ENCODE measurements at places on chromosomes 11 and 22. TPM values are rescaled to one million over a fixed set of nuclear protein-coding genes. Genes with fewer than 3 reads are reported as not detected.

Gene TSKU
- 27.1 TPM for total RNA-seq

Gene SYT13
- 24.5 TPM for total RNA-seq

Gene LRRC74B
- 0.40 TPM for total RNA-seq

Gene DEPDC7
- 1.7 TPM for total RNA-seq

Gene APOA5
- total RNA-seq = not detected

DNA sequence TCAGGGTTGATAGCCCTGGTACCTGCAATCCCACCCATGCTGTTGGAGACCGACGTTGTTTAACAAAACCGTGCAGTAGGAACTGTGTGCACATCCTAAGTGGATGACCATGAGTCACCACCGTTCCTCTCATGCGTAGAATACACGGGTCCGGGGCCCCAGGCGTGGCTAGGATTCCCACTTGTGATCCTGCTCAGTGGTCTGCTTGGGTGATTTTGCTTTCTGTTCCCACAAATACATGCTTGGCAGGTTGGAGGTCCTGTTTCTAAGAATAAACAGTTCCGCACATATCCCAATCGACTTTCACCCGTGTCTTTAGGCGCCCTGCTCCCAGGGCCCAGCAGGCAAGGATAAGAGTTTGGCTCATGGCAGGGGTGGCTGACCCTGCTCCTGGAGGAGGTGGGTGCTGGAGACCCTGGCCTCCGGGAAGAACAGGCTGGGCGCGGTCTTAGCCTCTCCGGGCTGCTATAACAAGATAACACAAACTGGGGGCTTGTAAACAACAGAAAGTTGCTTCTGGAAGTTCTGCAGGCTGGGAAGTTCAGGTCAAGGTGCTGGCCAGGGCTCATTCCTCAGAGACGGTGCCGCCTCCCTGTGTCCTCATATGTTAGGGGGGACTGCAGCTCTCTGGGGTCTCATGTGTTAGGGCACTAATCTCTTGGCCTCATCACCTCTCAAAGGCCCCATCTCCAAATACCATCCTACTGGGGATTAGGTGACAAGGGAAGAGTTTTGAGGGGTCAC lies 1028.3 kb downstream of the BRD1 start:
- DNase-seq = no peak
- no peaks in the 10 kb centered on the region for H3K27me3 ChIP-seq
- peaks cover 2% of the 10 kb centered on the region for H3K4me1 ChIP-seq

DNA sequence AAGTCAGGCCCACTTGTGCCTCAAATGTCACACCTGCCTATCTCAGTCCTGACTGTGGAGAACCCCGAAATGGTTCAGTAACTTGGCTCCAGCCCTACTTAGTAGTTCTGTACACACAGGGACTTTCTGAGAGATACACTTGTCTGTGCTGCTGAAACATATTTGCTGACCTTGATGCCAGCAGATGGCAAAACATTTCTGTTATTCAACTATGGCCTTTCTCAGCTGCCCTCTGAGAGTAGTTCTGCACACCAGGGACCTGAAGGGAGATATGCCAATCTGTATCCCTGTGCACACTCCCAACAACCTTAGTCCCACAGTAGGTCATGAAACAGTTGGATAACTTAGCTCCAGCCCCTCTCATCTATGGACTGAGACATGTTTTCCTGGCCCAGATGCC lies 1651.5 kb downstream of the LRRC4C start:
- H3K4me3 ChIP-seq = no peak overlapping the region
- no peaks in the 10 kb centered on the region for H3K27me3 ChIP-seq
- peaks cover 5% of the 10 kb centered on the region for H3K36me3 ChIP-seq

GRCh38 chr11:36455658-36456111 lies 54.4 kb downstream of the TRAF6 start:
- no peak overlapping the region for H3K4me3 ChIP-seq
- H3K4me1 ChIP-seq = peaks cover 19% of the 10 kb centered on the region
- H3K36me3 ChIP-seq = no peaks in the 10 kb centered on the region
- DNase-seq = no peak
- peaks cover 8% of the 10 kb centered on the region for H3K27me3 ChIP-seq

GRCh38 chr11:13207665-13208594 lies 69.7 kb upstream of the BMAL1 start:
- peaks cover 12% of the 10 kb centered on the region for H3K4me1 ChIP-seq
- peaks cover 8% of the 10 kb centered on the region for H3K27me3 ChIP-seq
- peak overlapping the region; percentile 45 for H3K4me3 ChIP-seq

DNA sequence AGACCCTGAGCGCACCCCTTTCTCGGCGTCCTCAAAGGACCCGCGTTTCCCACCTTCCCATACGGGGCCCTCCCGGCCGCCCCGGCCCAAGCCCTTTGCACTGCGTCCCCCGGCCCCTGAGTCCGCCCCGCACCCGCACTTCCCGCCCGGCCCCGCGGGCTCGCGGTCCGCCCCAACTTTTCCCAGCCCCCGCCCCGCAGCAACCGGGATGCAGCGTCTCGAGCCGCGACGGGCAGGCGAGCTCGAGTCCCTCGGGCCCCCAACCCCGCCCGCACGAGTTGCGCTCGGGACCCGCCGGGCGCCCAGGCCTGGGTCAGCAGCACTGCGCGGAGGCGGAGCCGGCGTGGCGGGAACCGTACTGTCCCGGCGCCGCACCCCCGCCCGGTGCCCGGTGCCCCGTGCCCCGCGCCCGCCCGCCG lies 371 bp downstream of the SMCO4 start:
- peaks cover 9% of the 10 kb centered on the region for H3K4me1 ChIP-seq
- H3K36me3 ChIP-seq = no peaks in the 10 kb centered on the region
- H3K4me3 ChIP-seq = peak overlapping the region; percentile 83
- H3K27me3 ChIP-seq = peaks cover 16% of the 10 kb centered on the region

GRCh38 chr22:19525116-19525660 lies 978 bp upstream of the CLDN5 start:
- no peaks in the 10 kb centered on the region for H3K36me3 ChIP-seq
- H3K4me1 ChIP-seq = peaks cover 3% of the 10 kb centered on the region
- no peak overlapping the region for H3K27ac ChIP-seq
- no peak for DNase-seq

- peak overlapping the region; percentile 22 for H3K27ac ChIP-seq
- H3K4me1 ChIP-seq = peaks cover 2% of the 10 kb centered on the region
- no peak overlapping the region for H3K4me3 ChIP-seq
- H3K27me3 ChIP-seq = no peaks in the 10 kb centered on the region
- DNase-seq = no peak
- H3K36me3 ChIP-seq = no peaks in the 10 kb centered on the region
These were observed 81.0 kb downstream of the CCDC34 start for GRCh38 chr11:27281740-27282590.

GRCh38 chr11:19664886-19665548 lies 47.6 kb upstream of the NAV2 start:
- peaks cover 6% of the 10 kb centered on the region for H3K27me3 ChIP-seq
- H3K36me3 ChIP-seq = no peaks in the 10 kb centered on the region
- no peaks in the 10 kb centered on the region for H3K4me1 ChIP-seq
- H3K27ac ChIP-seq = no peak overlapping the region
- no peak overlapping the region for H3K4me3 ChIP-seq

DNA sequence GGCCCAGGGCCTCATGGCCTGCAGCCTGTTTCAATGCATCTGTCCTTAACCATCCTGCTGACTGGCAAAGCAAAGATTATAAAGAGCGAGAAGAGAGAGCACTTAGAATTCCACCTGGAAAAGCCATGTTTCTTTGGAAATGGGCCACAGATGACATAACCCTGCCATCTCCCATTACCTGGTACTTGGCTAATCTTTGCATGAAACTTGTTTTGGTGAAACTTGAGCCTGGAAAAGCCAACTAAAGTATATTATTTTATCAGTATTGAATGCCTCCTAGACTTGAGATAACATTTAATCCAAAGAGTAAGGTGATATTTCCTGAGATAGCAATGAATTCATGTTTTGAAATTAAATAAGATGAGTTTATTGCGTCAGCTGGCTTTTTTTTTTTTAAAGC lies 72.6 kb downstream of the NAV2 start:
- peaks cover 6% of the 10 kb centered on the region for H3K36me3 ChIP-seq
- DNase-seq = no peak
- H3K27me3 ChIP-seq = no peaks in the 10 kb centered on the region
- H3K27ac ChIP-seq = no peak overlapping the region

- DNase-seq = no peak
- H3K27me3 ChIP-seq = peaks cover 12% of the 10 kb centered on the region
- no peak overlapping the region for H3K27ac ChIP-seq
- H3K4me3 ChIP-seq = no peak overlapping the region
- H3K36me3 ChIP-seq = no peaks in the 10 kb centered on the region
These were observed 12.9 kb upstream of the PIK3IP1 start for GRCh38 chr22:31305194-31305593.

DNA sequence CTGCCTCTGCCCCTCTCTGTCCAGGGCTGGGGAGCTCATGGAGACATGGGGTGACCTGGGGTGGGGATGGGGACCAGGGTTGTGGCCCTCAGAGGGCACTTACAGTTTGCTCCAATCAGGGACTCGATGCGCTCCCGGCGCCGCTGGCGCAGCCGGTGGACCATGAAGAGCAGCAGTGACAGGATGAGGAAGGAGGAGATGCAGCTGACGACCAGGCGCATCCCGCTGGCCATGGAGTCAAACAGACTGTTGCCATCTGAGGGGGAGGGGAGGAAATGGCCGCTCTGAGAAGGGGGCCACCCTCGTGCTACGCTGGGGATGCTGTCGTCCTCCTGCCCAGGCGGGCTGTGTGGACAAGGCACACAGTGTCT lies 80.5 kb downstream of the DGCR2 start:
- peaks cover 2% of the 10 kb centered on the region for H3K4me1 ChIP-seq
- no peak for DNase-seq
- no peak overlapping the region for H3K4me3 ChIP-seq
- H3K27me3 ChIP-seq = no peaks in the 10 kb centered on the region
- H3K36me3 ChIP-seq = peaks cover 12% of the 10 kb centered on the region

DNA sequence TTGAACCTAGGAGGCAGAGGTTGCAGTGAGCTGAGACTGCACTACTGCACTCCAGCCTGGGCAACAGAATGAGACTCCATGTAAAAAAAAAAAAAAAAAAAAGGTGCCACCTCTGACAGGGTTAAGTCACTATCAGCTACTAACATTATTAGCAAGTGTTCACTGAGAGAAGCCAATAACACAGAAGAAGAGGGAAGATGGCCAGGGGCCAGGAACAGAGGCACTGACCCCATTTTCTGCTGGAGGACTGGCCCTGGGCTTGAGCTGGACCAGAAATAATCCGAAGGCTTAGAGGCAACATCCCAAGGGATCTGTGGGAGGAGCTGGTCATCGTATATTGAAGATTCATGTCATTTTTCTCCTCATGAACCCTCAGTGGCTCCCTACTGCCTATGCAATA lies 5.0 kb downstream of the SLC5A1 start:
- DNase-seq = no peak
- peaks cover 13% of the 10 kb centered on the region for H3K27me3 ChIP-seq
- H3K4me3 ChIP-seq = no peak overlapping the region
- no peaks in the 10 kb centered on the region for H3K36me3 ChIP-seq
- no peak overlapping the region for H3K27ac ChIP-seq

DNA sequence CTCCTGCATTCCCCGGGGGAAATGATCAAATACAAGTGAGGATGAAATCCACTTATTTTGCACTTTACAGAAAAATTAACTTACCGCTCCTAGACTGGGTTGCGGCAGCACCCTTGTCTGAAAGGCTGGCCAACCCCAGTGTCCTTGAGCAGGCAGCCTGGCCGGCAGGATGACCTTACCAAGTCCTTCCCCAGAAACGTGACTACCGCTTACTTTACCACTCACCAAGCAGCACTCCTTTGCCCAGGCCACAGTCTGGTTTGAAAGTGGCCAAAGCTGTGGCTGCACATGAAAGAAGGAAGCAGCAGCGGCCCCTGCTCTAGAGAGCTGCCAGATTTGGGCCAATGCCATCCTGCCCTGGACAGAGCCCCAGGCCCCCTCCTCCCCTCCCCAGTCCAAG lies 20.3 kb downstream of the MYH9 start:
- H3K4me1 ChIP-seq = peaks cover 82% of the 10 kb centered on the region
- H3K36me3 ChIP-seq = no peaks in the 10 kb centered on the region
- DNase-seq = no peak
- no peak overlapping the region for H3K4me3 ChIP-seq

- DNase-seq = no peak
- H3K27me3 ChIP-seq = no peaks in the 10 kb centered on the region
- no peak overlapping the region for H3K27ac ChIP-seq
- H3K4me3 ChIP-seq = no peak overlapping the region
These were observed 141.2 kb downstream of the CADM1 start for GRCh38 chr11:115362997-115363396.

DNA sequence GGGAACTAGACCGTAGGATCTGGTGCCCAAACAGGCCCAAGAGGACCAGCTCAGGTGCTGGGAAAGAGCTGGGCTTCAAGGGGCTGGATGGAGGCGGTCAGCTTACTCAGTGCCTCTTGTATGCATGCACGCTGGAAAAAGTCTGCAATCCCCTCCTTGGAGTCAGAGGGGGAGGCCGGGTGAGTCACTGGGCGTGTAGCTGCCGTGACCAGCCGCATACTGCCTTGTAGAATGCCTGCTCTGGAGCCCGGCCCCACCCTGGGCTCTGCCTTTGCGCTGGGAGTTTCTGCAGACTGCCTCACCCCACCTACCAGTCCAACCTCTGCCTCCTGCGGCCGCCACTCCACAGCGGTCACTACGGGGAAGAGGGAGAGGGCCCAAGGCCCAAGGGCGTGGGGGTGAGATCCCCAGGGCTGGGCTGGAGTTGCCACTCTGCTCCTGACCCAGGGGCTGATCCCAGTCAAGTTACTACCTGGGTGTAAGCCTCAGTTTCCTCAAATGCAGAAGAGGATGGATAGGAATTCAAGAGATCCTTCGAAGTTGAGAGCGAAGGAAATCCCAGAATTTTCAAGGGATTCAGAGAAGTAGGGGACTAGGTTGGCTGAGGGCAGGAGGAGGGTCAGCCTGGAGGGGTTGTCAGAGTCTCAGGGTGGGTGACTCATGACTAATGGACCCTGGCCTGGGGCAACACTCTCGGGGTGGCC lies 4.2 kb downstream of the MRGPRF start:
- H3K4me3 ChIP-seq = no peak overlapping the region
- H3K27ac ChIP-seq = peak overlapping the region; percentile 93
- H3K27me3 ChIP-seq = peaks cover 15% of the 10 kb centered on the region
- no peak for DNase-seq
- H3K4me1 ChIP-seq = peaks cover 25% of the 10 kb centered on the region

GRCh38 chr11:107562647-107563208 lies 2.8 kb downstream of the ALKBH8 start:
- H3K27ac ChIP-seq = no peak overlapping the region
- peaks cover 2% of the 10 kb centered on the region for H3K36me3 ChIP-seq
- DNase-seq = no peak
- H3K4me1 ChIP-seq = peaks cover 17% of the 10 kb centered on the region

GRCh38 chr11:35390737-35391682 lies 28.3 kb downstream of the SLC1A2 start:
- DNase-seq = no peak
- H3K4me3 ChIP-seq = no peak overlapping the region
- H3K36me3 ChIP-seq = no peaks in the 10 kb centered on the region
- peaks cover 35% of the 10 kb centered on the region for H3K27me3 ChIP-seq
- H3K27ac ChIP-seq = no peak overlapping the region

- no peak overlapping the region for H3K27ac ChIP-seq
- no peaks in the 10 kb centered on the region for H3K27me3 ChIP-seq
- DNase-seq = no peak
- H3K4me1 ChIP-seq = peaks cover 10% of the 10 kb centered on the region
- no peak overlapping the region for H3K4me3 ChIP-seq
These were observed 5.0 kb downstream of the SNX19 start for GRCh38 chr11:130911306-130911705.

Measured in progenitor cell of endocrine pancreas (in vitro differentiated cells).